Cardiac septum (tissue), 1 donor: ENCODE measurements at places on chromosomes 13 and 19. TPM values are rescaled to one million over a fixed set of nuclear protein-coding genes. Genes with fewer than 3 reads are reported as not detected.

DNA sequence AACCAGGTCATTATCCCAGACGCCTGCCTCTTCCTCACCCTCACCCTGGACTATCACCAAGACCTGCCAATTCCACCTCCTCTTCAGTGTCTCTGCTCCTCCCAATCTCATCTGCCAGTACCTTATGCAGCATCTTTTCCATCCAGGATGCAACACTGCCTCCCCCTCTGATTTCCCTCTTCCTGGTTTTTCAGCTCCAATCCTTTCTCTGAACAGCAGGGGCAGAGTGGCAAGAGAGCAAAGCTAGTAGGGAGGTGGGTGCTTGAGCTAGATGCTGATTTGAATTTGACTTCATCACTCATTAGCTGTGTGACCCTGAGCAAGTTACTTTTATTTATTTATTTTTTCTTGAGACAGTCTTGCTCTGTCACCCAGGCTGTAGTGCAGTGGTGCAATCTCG is 25.6 kb upstream of the CABP5 start:
- no peak for DNase-seq

GRCh38 chr19:53874606-53874990 is 6.9 kb downstream of the MYADM start:
- no peak for DNase-seq

GRCh38 chr19:19201697-19202630 is 1.2 kb downstream of the NR2C2AP start:
- no peak for DNase-seq

GRCh38 chr13:100484702-100485101 is 103.9 kb downstream of the GGACT start:
- no peak for DNase-seq

DNA sequence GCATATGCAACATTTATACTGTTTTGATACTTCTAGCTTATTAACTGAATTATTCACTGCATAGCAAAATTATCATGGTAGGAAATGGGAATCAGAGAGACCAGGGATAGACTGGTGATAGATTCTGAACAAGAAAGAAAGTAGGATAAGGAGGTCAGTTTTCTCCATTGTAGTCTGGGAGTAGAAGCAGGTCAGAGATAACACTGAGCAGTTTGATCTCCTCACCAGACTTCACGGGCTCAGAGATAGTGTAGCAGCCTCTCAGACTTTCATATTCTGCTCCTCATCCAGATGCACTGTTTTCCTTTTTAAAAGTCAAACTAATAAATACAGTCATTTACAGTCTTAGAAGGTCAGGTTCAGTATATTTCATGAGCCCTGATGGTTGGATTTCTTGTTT is 56.0 kb upstream of the MYO16 start:
- DNase-seq, result no peak

DNA sequence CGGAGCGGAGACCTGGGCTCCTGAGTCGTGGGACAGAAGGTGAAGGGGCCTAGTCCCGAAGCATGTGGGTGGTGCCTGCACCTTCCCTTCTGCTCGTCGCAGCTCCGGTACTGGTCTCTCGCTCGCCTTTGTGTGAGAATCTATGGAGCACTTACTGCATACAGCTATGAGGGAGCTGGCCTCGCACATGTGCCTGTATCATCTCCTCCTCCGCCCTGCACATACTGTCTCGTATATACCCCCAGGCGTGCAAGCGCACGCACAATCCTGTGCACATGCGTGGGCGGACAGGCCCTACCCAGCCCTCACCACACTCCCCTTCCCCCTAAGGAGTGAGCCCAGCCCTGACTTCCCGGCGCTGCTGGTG is 8.7 kb downstream of the PIK3R2 start:
- DNase-seq, result no peak

- DNase-seq, result no peak
Observed at GRCh38 chr19:42555801-42556200, 27.5 kb upstream of the CEACAM1 start.

- no peak for DNase-seq
Observed at GRCh38 chr13:50936679-50937078, 27.1 kb downstream of the RNASEH2B start.

- DNase-seq, result no peak
Observed at GRCh38 chr13:97113231-97114001, 108.7 kb upstream of the MBNL2 start.

Gene TMEM238
- 0.65 TPM for total RNA-seq

Gene ZNF723
- total RNA-seq, result not detected

Gene FUZ
- 13.7 TPM for total RNA-seq
